ENCODE measurements at places on chromosomes 4 and X.

DNA sequence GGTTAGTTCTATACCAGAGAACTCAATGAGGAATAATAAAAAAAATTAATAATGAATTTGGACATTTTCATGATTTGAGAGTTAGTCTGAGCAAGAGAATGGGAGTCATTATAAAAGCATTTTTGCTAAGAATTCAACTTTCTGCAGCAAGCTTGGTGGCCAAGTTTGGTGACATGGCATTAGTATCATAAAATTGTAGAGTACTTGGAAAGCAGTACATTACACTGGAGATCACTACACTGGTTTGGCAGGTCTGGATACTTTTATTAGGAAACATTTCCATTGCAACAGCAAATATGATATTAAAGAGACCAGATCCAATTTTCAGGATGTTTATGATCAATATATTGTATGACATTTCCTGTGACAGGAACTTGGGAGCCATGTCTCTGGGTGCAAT lies 249.1 kb upstream of the INTU start:
- DNase-seq, result no peak

GRCh38 chrX:39477762-39478120 lies 620.0 kb downstream of the BCOR start:
- no peak for DNase-seq

DNA sequence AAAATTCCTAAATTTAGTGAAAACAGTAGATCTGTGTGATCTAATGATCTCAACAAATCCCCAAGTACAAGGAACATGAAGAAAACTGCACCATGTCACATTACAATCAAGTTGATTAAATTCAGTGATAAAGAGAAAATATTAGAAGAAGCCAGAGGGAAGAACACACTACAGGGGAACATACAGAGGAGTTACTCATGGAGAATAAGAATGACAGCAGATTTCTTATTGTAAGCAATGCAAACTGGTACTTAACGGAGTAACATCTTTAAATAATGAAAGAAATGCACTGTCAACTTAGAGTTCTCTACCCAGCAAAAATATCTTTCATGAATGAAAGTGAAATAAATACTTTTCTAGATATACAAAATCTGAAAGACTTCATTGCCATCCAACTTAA lies 21.1 kb downstream of the TLL1 start:
- DNase-seq, result no peak

- DNase-seq, result no peak
Measured at GRCh38 chr4:41532336-41532735, 5.6 kb upstream of the LIMCH1 start.

- no peak for DNase-seq
Measured at GRCh38 chr4:82706349-82707000, 92.1 kb downstream of the SCD5 start.

DNA sequence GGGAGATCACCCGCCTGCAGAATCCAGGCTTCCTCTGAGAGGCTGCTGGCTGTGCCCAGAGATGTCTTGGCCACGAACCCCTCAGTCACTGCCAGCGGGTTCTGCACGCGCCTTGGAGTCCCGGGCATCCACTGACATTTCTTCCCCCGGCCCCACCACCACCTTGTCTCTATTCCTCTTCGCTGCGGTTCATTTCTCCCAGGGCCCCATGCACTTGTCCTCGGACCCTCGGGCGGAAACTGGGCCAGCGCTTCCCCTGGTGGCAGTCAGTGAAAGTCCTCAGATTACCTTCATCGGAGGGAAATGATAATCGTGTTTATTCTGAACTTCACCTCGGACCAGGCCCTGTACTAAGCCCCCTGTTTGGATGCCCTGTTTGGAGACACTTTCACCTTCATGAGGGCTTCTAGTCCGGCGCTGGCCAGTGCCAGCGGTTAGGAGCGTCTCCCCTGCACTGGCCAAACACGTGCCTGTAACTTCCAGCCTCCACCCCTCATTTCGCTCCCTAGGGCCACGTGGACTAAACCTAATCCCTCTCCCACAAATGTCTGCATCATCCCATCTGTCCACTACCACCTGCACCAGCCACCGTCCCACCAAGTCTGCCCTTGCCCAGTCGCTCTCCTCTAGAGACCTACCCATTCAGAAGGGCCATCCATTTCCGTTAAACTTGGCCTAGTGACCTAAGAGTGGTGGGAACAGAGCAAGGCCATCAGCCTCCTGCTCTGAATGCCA lies 82.0 kb downstream of the DCTD start:
- no peak for DNase-seq

DNA sequence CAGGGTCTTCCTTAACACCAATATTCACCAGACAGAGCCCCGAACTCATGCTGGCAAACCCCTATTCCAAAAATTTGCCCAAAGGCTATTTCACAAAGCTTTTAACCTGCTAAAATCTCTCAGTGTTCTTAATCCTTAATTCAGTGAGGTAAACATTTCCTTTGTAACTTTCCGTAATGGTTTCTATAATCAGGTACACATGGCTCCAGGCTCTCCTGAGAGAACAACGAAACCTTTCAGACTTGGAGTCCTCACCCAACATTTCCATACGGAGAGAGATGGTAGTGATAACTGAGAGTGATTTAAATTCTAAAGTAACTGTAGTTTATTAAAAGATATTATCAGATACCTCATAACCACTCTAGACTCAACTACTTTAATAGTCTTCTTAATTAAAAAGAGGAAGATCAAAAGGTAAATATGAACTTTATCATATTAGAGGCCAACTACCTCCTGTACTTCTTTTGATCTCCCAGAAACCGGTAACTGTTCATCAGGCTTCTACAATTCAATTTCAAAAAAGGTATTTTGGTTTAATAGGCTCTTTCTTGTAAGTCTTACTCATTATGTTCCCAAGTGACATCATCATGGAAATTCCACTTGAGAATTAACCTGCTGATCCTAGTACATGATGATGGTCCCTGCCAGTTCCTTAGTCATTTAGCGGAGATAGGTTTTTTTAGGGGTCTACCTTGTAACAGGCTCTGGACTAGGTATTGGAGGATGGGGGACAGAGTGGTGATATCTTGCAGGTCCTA lies 91.4 kb upstream of the UCP1 start:
- DNase-seq, result no peak

- DNase-seq, result no peak
Measured at GRCh38 chr4:183257808-183258207, 62.3 kb downstream of the CLDN22 start.

GRCh38 chr4:74930162-74930561 lies 2.8 kb upstream of the PARM1 start:
- DNase-seq, result no peak

DNA sequence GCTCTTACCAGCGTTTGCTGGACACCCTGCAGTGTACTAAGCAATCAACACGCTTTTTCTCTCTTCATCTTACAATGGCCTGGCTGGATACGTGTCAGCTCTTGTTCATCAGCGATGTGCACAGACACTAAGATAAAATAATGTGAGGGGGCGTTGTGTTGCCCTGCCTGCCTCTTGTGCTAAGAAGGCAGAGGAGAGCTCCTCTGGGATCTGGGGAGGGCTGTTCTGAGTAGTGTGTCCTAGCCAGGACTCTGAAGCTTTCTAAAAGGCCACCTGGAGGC lies 49.7 kb downstream of the NELFA start:
- no peak for DNase-seq

GRCh38 chr4:165909947-165910346 lies 36.9 kb downstream of the TLL1 start:
- DNase-seq, result no peak

DNA sequence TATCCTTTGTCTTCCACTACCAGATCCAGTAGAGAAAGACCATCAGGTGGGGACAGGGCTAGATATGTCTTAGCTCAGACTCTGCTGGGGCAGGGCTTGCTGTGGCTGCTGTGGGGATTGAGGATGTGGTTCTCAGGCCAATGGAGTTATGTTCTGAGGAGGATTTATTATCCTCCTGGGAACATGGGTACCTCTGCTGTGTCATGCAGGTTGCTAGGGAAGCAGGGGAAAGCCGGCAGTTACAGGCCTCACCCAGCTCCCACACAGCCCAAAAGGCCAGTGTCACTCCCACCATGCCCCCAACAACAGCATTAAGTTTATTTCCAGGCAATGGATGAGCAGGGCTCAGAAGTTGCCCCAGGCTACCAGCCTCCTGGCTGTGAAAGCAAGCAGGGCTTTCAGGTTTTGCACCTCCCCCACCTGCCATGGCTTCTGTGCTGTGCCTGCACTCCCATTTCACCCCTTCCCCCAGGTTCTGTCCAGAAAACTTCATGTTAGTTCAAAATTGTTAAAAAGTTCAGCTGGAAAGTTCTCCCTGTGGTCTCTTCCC lies 879.9 kb downstream of the ARAP2 start:
- DNase-seq, result no peak

DNA sequence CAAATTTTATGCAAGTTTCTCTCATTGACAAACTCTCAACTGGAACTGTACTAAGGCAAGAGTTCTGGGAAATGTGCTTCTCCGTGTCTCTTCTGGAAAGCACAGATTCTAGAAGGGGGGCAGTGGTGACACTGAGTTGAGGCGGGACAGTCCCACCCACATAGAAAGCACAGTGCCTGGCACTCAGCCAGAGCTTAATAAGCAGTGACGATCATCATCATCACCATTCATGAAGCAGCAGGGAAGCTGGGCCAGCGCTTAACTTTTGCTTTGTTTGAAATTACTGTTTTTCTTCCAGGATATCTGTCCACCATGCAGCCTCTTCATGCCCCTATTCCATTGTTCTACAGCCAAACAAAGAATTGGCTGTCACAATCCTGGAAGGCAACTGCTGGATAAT lies 60.3 kb downstream of the BEND2 start:
- DNase-seq, result no peak

DNA sequence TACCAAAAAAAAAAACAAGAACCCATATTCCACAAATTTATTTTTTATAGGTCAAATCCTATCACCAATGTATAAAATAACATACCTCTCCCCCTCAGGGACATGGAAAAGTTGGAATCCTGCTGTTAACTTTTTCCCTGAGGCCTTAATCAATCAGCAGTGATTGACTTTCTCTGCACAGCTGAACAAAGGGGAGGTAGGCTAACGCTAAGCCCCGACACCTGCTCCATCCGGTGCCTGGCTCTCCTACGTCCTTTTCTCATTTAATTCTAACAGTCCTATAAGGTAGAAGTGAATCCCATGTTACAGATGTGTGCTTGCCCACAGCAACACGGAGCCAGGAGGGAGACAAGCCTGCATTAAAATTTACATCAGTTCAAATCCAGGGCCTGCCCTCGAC lies 2.8 kb downstream of the CENPU start:
- DNase-seq, result no peak

DNA sequence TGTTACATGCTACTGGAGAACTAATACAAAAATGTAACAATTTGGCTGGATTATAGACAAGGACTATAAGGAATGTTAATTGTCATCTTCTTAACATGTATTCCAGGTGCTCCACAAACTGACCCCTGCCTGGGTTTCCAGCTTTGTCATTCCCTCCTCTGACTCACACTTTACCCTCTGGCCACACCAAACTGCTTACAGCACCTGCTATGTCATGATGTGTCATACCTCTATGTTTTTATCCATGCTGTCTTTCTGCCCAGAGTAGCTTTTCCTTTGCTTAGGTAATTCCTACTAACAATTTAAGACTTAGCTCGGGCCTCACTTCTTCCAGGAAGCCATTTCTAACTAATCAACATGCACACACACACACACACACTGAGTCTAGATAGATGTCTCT lies 14.0 kb upstream of the SHROOM4 start:
- no peak for DNase-seq

DNA sequence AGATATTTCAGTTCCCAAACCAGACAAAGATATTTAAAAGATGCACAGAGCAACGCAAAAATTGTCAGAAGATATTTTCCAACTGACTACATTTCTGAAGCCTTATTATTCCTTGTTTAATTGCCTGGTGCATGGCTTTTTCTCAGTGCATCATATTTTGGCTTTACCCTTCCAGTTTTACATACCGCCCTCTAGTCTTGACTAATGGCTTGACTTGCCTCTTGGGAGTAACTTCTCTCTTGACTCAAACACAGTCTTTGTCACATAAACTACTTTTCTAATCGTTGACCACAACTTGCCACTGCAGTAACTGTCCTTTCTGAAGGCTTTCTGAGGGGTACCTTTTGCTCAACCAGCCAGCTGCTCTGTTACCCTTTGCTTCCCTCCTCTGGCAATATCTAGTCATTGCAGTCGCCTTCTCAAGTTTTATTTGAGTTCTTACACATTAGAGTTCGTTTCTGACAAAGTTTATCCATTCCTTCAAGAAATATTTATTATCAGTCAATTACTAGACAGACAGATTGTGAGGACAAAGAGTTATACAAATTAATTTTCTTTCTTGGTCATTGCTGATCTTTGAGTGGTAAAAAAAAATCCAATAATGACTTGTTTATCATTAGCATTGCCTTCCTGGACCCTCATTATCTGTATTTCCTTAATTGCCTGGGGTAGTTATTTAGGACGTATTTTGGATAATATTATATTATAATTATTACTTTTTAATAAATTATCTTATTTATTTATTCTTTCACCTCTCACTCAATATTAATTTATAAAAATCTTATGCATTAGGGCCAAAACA lies 506.9 kb upstream of the PCDH10 start:
- peak; percentile 37 for DNase-seq

GRCh38 chr4:128583753-128584712 lies 225.5 kb upstream of the JADE1 start:
- DNase-seq, result peak; percentile 54

- no peak for DNase-seq
Measured at GRCh38 chrX:133794126-133794525, 191.3 kb downstream of the GPC3 start.

DNA sequence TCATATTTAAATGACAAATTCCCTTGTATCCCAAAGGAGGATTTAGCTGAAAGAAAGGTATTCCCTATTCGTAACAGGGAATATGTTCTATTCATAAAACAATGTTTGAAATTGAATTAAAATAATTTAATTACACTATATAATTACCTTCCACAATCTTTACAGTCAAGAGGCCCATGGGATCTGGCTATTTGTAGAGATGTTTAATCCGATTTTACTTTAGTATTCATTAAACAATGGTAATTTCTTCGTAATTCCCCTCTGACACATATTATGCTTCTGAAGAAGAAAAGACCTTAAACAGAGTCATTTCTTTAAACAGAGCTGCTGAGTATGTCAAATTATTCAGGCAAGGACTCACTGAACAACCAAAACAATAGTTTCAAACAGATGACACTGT lies 98.8 kb downstream of the MAGEC1 start:
- no peak for DNase-seq

GRCh38 chrX:11478911-11479310 lies 185.7 kb downstream of the AMELX start:
- no peak for DNase-seq

DNA sequence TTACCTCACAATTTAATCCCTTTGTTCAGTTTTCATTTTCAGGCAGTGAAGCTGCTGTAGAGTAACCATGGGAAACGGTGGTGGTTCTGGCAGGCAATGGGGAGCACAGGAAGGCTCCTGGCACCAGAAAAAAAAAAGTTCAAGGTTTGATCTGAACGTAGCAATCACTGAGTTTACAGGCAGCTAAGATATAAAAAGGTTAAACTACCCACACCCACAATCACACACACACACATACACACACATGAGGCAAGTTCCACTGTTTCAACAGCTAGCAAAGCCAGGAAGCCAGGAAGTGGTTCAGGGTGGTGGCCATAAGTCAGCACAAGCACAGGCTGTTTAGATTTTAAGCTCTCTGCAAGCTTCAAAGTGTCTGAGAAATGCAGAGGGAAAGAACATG lies at the start of gene SULT1B1:
Gene SULT1B1 (minus strand): TSS at position 166 of the 400 bp plus-strand sequence. CDS start 5,403 bp downstream, outside the sequence.
- DNase-seq, result peak; percentile 18
